ENCODE measurements at places on chromosomes 6 and 20.

DNA sequence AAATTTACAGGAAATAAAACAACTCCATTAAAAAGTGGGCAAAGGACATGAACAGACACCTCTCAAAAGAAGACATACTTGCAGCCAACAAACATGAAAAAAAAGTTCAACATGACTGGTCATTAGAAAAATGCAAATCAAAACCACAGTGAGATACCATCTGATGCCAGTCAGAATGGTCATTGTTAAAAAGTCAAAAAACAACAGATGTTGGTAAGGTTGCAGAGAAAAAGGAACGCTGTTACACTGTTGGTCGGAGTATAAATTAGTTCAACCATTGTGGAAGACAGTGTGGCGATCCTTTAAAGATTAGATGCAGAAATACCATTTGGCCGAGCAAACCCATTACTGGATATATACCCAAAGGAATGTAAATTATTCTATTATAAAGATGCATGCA lies 858.0 kb upstream of the FLRT3 start:
- DNase-seq = no peak

DNA sequence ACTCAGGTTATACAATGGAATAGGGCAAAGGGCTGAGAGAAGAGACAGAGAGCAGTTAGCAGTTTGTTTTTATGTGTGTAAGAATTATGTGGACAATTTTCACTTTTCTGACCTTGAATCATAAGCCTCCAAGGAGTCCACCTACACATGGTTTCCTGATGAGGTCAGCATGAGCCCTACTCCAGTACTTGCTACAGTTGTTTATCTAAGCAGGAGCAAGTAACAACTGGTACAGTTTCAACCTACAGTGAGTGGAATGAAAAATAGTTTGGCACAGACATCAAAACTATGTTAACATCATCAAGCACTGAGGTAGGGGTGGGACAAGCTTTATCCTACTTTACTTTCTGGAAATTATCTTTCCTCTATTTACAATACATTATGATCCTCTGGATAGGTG lies 426.7 kb upstream of the ID4 start:
- no peak for DNase-seq

GRCh38 chr6:136173519-136174507 lies 76.3 kb downstream of the MTFR2 start:
- no peak for DNase-seq

GRCh38 chr6:148629592-148630465 lies 117.0 kb upstream of the UST start:
- peak; percentile 55 for DNase-seq

GRCh38 chr20:35523298-35523888 lies 6.1 kb downstream of the C20orf173 start:
- peak; percentile 44 for DNase-seq

DNA sequence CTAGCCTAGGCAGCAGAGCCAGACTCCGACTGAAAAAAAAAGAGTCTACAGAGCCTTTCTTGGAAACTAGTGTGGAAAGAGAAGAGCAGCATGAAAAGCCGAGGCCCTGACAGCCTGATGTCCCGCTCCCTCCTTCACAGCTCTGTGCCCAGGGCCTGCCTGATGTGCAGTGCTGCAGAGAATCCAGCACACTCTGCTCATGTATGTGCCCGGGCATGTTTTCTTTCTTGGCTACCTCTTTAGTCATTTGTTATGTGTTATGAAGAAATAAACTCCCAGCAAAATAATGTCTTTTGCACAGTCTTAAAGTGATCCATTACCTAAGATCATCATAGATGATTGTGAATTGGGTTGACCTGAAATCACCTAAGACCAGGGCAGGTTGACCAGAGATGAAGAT lies 78.1 kb upstream of the EZR start:
- no peak for DNase-seq

DNA sequence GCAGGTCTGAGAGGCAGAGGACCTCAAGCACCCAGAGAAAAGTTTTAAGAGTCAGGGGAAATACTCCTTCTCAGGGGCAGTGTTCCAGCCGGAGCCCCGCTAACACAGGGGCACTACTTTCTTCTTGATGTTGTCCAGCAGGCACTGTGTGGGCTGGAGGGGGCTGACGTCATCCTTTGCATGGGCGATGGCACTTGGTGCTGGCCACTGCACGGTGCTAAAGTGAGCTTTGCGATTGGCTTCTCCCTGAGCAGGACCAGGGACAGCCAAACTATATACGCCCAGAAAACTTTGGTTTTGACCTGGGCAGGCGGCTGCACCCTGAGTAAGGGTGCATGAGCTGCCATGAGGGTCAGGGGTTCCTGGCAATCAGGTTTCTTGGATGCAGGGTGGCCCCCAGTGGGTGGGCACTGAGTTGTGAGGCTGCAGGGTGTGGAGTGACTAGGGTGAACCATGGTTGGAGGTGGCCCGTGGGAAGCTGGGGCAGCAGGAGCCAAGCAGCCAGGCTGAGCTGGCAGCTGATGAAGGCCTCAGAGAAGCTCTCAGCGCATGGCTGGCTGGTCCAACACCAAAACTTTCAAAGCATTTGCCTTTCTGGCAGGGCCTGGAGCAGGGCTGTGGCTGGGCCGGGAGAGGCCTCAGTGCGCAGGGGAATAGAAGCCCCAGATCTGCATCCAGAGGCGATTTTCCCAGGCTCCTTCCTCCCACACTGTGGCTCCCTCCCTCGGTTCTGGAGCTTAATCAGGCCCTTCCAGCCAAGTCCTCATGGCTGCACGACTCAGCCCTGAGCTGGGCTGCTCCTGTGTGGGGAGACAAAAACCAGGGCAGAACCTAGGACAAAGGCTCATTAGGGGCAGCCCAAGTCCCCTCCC lies 18.3 kb downstream of the MRPS18A start:
- DNase-seq = peak; percentile 22

GRCh38 chr6:132259070-132259469 lies 142.2 kb downstream of the MOXD1 start:
- DNase-seq = no peak

DNA sequence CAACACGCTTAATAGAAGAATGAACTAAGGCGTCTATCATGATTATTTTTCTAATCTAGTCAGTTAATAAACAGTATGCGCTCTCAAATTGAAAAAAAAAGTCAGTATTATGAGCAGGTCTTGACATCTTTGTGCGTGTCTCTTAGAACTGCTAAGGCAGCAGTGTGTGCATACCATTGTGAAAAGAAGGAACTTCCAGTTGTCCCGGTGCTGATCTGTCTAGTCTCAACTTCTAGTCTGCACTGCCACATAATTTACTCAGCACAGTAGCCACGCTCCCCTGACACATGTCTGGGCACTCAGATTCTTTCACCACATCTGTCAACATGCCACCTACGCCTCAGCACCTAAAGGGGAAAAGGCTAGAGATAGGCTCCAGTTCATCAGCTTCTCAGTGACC lies 61.1 kb upstream of the SPDEF start:
- peak; percentile 59 for DNase-seq

GRCh38 chr6:137097057-137097456 lies 52.3 kb upstream of the IL20RA start:
- peak; percentile 69 for DNase-seq

DNA sequence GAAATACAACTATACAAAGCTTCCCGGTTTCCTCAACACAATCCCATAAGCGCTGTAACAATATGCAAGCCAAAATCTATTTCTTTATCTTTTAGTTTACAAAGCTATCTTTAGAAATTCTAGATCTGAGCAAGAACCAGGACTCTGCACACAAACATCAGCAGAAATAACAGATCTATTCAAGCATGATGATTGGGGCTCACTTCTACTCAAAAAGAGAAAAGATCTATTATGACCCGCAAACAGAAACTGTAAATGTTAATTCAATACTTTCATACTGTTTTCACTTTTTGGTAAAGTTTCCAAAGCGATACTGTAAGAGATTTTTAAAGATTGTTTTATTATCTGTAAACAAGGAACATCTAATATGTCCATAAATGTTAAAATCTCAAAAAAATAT lies 86.6 kb downstream of the SESN1 start:
- no peak for DNase-seq

DNA sequence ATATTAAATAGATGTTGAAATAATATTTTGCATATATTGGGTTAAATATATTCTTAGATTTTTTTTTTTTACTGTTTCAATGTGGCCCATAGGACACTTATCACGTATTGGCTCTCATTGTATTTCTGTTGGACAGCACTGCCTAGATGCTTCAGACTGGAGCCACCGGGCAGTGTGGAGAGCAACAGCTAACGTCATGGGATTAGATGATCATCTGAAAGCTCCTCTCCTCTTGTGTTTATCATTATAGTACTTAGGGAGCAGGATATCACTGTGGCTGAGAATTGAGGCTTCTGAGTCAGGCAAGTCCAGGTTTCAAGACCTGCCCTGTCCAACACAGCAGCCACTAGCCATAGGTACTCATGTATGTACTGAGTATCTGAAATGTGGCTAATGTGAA lies 87.4 kb downstream of the ZHX3 start:
- no peak for DNase-seq

- DNase-seq = no peak
Observed at GRCh38 chr20:43799150-43799711, 72.4 kb upstream of the GTSF1L start.

GRCh38 chr6:23589811-23590210 lies 536.2 kb upstream of the NRSN1 start:
- DNase-seq = no peak

DNA sequence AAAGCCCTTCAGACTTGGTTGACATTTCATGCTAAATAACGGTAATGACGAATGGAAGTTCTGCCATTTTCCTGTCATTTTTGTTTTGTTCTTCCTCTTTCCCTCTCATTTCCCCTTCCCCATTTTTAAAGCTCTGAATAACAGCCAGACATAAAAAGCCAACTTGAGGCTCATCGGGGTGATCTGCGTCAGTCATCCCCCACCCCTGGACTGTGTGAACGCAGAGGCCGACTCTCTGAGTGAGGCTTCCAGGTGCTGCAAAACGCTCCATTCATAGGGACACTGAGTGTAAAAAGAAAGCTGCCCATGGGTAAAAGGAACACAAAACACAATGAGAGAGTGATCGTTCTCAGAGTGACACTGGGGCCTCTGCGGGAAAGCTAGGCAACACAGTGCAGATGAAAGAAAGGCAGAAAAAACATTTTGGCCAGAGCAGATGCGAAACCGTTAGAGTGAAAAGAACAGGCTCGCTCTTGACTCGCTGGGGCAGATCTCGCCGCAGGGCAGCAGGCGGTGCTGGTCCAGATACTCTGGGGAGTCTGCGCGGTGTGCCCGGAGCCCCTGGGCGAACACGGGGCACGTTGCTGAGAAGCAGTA lies 684.8 kb downstream of the QKI start:
- no peak for DNase-seq

DNA sequence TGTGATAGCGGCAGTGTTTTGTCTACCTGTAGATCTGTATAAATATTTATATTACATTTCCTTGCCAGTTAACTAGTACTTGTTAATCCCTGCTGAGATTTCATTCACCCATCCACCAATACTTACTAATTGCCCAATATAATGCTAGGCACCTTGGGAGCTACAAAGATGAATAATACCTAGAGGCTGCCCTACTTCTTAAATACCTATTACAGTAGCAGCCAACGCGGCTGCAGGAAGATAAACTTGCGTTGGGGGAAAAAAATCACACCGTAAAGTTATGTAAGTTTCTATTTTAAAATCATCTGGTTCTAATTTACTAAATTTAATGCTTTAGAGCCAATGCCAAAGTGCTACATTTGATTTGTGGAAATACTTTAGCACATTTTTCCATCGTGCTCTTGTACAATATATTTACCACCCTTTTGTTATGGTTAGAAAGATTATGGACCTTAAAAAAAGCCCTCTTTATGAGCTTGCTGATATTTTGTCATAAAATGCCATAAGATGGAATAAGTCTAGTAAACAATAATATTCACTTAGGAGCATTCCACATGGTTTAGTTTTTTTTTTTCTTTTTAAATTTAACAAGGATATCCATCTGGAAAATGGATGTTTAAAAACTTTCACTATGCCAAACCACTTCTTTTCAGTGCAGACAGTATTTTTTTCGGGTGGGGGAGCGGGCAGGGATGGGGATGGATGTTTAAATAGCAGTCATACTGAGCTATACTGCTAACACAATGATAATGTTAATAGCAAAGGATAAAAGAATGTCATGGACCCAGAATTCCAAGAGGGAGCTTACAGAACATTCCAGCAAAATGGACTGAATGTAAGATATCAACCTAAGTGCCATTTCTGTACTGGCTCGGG lies 13.2 kb upstream of the NEDD9 start:
- DNase-seq = no peak

DNA sequence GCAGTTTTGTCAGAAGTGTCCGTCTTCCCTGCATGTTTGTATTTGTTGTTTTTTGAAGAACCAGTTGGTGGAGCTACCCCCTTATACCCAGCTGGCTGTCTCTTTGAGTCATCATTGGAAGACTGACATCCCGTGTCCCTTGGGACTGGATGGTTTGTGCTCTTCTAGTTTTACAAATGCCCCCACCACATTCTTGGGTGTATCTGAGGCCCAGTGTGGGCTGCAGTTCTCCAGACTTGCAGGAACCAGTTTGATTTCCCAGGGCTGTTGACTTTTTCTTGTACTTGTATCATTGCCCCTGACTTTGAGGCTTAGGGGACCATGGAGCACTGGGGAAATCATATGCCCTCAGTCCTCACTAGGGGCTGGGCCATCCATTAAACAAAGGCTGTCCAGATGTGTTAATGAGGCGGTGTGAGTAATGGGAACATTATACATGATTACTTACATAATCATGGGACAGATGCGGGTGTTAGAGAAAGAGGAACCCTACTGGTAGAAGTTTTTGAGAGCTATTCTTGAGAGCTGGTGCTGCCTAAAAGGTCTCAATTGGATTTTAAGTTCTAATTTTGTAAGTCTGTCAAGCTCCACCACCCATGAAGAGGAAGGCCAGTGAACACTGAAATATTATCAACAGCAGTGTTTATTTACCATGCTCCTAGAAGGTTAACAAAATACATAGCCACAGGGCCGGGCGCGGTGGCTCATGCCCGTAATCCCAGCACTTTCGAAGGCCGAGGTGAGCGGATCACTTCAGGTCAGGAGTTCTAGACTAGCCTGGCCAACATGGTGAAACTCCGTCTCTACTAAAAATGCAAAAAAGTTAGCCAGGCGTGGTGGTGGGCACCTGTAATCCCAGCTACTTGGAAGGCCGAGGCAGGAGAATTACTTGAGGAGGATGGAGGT lies 8.5 kb downstream of the JARID2 start:
- DNase-seq = peak; percentile 68

DNA sequence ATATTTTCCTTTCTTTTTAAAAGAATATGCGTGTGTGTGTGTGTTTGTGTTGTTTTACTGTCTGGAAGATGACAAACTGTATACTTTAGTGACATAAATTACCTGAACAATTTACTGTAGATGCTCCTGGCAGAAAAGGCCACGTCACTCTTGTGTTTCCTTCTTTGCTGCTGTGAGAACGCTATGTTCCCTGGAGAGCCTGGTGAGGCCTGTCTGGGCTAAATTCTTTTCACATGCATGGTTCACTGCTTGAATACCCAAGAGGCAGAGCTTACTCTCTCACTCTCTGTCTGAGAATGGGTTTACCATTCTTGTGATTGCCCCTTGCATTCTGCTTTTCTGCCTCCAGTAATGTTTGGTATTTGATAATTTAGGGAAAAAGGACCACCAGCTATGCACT lies 64.3 kb downstream of the EDN1 start:
- no peak for DNase-seq
